ENCODE measurements at places on chromosomes 2 and 18.

GRCh38 chr2:64101141-64101591, 43.1 kb downstream of the PELI1 start:
- no peak for DNase-seq

DNA sequence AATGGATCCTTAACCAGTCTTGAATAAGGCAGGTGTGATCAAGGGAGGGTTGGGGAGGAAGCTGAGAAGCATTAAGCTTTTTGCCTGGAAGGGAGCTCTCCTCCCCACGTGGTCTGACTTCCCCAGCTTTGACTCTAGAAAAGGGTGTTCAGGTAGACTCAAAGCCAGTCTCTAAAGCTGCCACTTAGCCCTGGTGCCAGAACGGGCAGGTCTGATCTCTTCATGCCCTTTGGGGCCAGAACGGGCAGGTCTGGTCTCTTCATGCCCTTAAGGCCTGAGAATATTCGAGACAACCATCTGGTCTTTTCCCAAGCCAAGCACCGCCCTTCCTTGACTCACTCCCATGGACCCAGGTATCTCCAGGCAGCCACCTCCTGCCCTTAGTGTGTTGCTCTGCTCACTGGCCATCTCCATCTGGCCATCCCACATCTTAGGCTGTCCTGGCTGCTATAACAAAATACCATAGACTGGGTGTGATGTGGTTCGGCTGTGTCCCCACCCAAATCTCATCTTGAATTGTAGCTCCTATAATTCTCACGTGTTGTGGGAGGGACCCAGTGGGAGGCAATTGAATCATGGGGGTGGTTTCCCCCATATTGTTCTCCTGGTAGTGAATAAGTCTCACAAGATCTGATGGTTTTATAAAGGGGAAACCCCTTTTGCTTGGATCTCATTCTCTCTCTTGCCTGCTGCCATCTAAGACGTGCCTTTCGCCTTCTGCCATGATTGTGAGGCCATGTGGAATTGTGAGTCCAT, 59.4 kb downstream of the SNORC start:
- no peak for DNase-seq

GRCh38 chr2:20333738-20334137, 16.9 kb downstream of the PUM2 start:
- no peak for DNase-seq

GRCh38 chr18:78934003-78934402, 45.6 kb upstream of the SALL3 start:
- no peak for DNase-seq

GRCh38 chr18:63817441-63818051, 42.3 kb downstream of the SERPINB7 start:
- DNase-seq = no peak

GRCh38 chr2:219020604-219021365, 20.5 kb downstream of the CFAP65 start:
- no peak for DNase-seq

GRCh38 chr2:96251721-96252292, 14.0 kb downstream of the TMEM127 start:
- no peak for DNase-seq

DNA sequence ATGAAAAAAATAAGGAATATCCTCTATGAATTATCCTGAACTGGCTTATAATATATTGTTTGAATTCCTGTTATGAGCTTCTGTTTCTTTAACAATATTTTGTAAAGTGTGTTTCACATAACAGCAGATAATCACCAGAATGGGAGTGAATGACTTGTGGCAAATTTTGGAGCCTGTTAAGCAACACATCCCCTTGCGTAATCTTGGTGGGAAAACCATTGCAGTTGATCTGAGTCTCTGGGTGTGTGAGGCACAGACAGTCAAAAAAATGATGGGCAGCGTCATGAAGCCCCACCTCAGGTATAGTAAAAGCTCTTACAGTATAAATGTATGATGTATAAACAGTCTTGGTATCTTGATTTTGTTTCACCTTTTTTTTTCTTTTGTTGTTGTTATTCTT, 5.9 kb downstream of the GEN1 start:
- no peak for DNase-seq

DNA sequence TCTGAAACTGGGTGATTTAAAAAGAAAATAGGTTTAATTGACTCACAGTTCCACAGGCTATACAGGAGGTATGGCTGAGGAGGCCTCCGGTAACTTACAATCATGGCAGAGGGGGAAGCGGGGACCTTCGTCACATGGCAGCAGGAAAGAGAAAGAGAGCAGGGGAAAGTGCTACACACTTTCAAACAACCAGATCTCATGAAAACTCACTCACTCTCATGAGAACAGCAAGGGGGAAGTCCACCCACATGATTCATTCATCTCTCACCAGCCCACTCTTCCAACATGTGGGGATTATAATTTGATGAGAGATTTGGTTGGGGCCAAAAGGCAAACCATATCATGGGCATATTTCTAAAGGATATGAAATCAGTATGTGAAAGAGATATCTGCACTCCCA, 12.0 kb upstream of the ARHGAP15 start:
- no peak for DNase-seq

GRCh38 chr2:147033044-147033443, 811.8 kb upstream of the ACVR2A start:
- no peak for DNase-seq

DNA sequence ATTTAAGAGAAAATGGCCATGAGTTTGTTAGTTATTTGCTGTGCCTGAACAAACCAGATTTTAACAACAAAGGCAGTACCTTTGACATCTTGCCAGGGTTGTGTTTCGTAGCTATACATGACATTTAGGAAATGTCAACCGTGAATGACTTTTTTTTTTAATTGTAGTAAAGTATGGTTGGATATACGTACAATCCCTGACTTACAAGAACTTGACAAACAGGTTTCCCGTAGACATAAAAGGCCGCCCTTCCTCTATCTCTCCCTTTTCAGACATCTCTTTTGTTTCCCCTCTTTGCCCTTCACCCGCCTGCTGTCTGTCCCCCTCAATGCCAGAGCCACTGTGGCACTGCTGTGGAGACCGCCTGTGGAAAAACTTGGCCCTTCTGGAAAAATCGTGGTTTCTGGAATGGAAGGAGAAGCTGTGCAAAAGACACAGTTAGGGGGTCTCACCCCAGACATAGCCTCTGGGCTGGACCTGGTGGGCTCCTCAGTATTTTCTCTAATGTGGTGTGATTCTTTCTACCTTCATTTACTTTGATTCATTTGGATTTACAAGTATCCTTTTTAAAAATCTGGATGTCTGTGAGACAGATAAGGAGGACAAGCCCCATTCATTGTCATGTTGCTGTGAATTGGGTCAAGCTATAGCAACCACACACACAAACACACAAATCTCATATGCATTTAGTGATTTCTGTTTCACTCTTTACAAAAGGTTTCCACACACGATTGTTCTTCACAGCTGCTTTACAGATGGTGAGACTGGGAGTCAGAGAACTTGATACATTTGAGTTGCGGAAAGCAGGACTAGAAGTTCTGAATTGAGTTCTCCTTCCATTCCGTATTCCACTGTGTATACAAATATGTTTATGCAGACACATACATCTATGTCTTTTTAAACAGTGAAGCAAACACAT, 48.6 kb downstream of the SPATS2L start:
- no peak for DNase-seq

DNA sequence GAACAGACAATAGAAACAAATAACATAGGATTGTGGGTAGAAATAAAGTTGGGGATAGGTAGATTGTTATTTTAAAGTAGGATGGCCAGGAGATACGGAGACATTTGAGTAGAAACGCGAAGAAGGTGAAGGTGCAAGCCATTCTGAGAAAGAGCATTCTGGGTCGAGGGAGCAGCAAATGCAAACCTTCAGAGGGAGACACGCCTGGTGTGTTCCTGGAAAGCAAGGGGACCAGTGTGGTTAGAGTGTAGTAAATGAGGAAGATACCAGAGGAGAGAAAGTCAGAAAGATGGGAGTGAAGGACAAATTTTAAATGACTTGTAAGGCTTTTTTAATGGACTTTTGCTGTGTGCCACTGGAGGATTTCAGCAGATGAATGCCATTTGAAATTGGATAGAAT, 1.7 kb downstream of the CYP20A1 start:
- no peak for DNase-seq

GRCh38 chr2:68934021-68934420, 18.7 kb downstream of the GKN2 start:
- DNase-seq = no peak

- no peak for DNase-seq
Observed at GRCh38 chr2:128789221-128789620, 470.6 kb upstream of the HS6ST1 start.

GRCh38 chr2:65130664-65131175, 814 bp upstream of the RAB1A start:
- no peak for DNase-seq

GRCh38 chr2:20917719-20918572, 95.0 kb upstream of the LDAH start:
- DNase-seq = no peak

DNA sequence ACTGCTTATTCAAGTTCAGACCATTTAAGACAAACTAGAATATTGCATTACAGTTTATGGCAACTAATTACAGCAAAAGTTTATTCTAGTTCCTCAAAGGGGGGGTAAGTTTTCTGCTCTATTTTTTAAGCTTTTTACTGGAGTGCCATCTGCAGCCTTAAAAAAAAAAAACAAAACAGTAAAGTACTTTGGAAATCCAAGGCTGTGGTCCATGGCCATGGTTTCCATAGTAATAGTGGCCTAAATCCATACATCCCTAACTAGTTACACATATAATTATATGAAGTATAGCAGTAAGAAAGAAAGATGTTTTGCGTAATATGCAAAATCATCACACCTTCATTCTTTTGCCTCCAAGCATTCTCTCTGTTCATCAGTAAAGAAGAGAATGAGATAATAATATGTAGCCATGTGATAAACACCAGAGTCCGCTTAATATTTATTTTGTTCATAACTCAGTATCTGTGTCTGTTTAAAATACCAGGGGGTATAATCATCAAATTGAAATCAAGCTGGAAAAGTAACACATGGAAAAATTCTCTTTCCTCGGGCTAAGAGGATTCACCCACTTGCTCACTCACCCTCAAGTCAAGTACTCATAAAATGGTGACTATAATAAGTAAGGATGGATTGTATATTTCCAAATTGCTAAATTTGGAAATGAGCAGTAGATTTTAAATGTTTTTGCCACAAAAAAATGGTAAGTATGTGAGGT, 301.1 kb upstream of the RND3 start:
- DNase-seq = no peak

DNA sequence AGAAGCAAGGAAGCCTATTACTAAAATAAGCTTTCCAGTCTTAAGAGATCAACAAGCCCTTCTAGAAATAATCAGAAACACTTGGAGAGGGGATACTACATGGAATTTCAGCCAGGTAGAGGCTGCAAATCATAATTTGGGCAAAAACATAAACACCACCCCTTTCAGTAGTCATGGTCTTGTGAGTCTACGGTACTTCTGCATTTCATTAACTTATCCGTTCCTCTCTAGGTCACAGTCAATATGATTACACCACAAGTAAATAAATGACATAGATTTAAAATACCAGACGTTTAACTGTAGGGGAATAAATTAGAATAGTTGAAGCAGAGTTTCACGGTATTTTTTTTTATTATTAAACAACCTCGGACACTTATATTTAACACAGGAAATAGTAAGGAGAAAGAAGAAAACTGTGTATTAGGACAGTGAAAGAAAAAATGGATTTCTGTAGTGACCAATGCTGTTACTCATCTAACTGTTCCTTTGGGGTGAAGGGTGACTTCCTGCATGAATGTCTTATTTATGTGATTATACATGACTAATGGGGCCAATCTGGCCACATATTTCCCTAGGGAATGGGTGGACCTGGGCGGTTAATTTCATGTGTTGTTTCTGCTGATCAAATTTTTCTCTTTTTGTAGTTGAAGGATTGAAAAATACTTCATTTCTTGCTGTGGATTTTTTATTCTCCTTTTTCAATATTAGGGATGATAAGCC, 456.6 kb upstream of the UBE2E3 start:
- no peak for DNase-seq

GRCh38 chr2:76953733-76954347, 568.3 kb downstream of the LRRTM4 start:
- no peak for DNase-seq

DNA sequence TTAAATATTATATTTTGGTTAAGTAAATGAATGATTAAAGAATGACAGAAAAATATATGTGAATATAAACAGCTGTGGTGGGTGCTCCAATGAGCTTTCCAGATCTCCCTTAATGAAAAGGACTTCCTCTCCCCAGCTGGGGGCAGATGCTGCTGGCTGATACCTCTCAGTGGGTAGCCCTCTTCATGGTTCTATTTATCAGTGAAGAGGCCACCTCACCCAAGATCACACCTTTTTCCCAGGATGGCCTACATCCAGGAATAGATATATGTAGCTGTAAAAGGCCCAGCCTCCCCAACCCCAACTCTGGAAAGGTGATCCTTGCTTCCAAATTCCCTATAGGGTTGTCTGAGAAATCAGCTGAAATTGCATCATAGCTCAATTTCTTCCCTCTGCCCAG, 135.2 kb upstream of the ACVR2A start:
- DNase-seq = no peak

- DNase-seq = no peak
Observed at GRCh38 chr2:67304300-67304890, 92.7 kb upstream of the ETAA1 start.

DNA sequence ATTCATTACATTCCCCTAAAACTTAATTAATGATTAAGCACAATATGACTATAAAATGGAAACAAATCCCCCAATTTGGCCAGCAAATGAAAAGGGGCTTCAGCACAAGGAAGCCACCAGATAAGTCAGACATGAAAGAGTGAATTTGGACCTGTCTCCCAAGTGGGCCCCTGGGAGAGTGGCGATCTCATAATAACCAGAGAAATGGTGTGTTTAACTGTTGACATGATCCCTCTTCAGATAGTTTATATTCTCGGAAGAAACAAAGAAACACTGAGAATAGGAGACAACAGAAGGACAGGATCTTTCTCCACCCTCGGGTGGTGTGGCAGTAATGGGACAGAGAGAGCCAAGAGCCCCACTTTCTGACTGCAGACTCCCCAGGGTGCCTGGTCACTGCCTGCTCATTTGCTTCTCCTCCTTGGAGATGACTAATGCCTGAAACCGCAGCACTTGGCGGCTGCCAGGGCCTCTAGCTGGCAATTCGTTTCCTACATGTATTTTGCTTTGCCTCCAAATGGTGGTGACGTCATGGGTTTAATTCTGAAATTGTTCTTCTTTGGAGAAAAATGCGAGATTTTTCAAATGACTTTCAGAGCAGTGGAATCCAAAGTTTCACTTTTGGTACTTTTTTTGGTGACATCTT, 46.4 kb upstream of the SPP2 start:
- no peak for DNase-seq
